ENCODE measurements at places on chromosomes 4 and X. TPM values are rescaled to one million over a fixed set of nuclear protein-coding genes. Genes with fewer than 3 reads are reported as not detected.

The SPACA5 gene
- total RNA-seq: not detected

DNA sequence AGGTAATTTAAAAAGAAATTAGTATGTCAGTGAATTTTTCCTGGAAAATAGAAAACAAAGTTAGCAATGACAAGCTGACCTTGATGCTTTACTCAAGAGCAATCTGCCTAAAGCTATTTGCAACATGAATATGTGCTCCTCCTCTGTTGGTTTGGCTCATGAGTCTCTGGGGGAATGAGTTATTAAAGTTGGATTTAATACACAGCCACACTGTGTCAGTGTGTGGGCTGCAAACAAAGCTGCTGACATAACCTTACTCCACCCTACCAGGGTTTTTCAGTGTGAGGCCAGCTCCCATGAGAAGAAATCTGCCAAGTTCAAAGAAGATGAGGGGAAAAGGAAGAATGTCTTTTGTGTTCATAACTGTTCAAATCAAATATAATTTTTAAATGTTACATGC, 280.5 kb downstream of the TLL1 start:
- DNase-seq: no peak
- no peaks in the 10 kb centered on the region for H3K27me3 ChIP-seq
- H3K4me1 ChIP-seq: no peaks in the 10 kb centered on the region
- no peak overlapping the region for H3K4me3 ChIP-seq
- H3K27ac ChIP-seq: no peak overlapping the region
- no peaks in the 10 kb centered on the region for H3K36me3 ChIP-seq

The NLGN4X gene
- 1.9 TPM for total RNA-seq

DNA sequence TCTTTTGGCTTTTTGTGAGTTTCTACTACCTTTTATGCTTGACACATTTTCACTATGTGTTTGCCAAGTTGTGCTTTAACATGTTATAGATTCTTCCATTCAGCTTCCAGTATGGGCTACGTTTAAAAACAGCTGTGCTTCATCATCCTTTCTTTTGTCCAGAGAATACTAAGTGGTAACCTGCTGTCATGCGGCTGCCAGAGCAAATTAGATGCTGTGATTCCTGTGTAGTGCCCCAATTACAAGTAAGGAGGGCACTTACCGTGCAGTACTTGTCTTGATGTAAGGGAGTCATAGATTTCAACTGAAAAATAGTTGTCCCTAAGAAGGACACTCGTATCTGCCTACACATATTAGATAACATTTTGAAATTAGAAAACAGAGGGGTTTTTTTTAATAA, 531.8 kb upstream of the GALNTL6 start:
- H3K27me3 ChIP-seq: no peaks in the 10 kb centered on the region
- H3K36me3 ChIP-seq: no peaks in the 10 kb centered on the region
- no peaks in the 10 kb centered on the region for H3K4me1 ChIP-seq

The UNC5C gene
- total RNA-seq: 0.95 TPM

The PABPC1L2B gene
- not detected for total RNA-seq

The POF1B gene
- 32.8 TPM for total RNA-seq

- no peak overlapping the region for H3K4me3 ChIP-seq
- no peaks in the 10 kb centered on the region for H3K27me3 ChIP-seq
- H3K36me3 ChIP-seq: no peaks in the 10 kb centered on the region
- no peaks in the 10 kb centered on the region for H3K4me1 ChIP-seq
- no peak for DNase-seq
- no peak overlapping the region for H3K27ac ChIP-seq
Measured at GRCh38 chrX:133849676-133850075, 135.7 kb downstream of the GPC3 start.
